ENCODE measurements at places on chromosomes 2 and 18.

- no peak for DNase-seq
Observed at GRCh38 chr2:37342591-37343220, 1.7 kb upstream of the QPCT start.

- no peak for DNase-seq
Observed at GRCh38 chr2:98908931-98909316, 27.1 kb downstream of the CRACDL start.

GRCh38 chr18:32520771-32521170 is 50.1 kb upstream of the GAREM1 start:
- DNase-seq: no peak

DNA sequence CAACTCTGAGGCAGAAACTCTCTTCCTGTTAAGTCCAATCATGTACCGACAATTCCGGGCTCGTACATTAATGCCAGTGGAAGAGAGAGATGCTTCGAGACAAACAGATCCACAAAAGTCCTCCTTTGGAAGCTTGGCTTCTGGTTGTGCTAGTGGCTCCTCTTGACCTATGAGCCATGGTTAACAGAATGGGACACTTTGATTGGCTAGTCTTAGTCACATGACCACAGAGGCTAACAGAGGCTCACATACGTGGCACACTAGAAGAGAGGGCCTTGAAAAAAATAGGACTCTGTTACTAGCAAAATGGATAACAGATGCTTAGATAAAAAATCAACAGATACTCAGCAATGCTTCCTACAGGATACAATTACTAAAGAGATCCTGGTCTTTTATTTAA is 1211.9 kb upstream of the GYPC start:
- DNase-seq: no peak

DNA sequence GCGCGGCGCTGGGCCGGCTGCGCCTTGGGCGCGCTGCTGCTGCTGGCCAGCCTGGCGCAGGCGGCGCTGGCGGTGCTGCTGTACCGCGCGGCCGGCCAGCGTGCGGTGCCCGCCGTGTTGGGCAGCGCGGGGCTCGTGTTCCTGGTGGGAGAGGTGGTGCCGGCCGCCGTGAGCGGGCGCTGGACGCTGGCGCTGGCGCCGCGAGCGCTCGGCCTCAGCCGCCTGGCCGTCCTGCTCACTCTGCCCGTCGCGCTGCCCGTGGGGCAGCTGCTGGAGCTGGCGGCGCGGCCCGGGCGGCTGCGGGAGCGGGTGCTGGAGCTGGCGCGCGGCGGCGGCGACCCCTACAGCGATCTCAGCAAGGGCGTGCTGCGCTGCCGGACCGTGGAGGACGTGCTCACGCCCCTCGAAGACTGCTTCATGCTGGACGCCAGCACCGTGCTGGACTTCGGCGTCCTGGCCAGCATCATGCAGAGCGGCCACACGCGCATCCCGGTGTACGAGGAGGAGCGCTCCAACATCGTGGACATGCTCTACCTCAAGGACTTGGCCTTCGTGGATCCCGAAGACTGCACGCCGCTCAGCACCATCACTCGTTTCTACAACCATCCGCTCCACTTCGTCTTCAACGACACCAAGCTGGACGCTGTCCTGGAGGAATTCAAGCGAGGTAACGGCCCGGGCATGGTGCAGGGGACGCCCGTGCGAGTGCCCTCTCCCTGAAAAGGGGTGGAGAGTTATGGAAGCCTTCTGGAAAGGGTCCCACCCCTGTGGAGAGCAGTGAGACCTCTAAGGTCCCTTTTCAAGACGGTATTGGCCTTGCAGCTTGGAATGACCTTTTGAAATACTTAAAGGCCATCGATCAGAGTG is 1.0 kb downstream of the CNNM3 start:
- DNase-seq: no peak

GRCh38 chr2:15967415-15968279 is 27.3 kb downstream of the MYCN start:
- DNase-seq: no peak

- no peak for DNase-seq
Observed at GRCh38 chr2:81672923-81673322, 1368.4 kb upstream of the LRRTM1 start.

DNA sequence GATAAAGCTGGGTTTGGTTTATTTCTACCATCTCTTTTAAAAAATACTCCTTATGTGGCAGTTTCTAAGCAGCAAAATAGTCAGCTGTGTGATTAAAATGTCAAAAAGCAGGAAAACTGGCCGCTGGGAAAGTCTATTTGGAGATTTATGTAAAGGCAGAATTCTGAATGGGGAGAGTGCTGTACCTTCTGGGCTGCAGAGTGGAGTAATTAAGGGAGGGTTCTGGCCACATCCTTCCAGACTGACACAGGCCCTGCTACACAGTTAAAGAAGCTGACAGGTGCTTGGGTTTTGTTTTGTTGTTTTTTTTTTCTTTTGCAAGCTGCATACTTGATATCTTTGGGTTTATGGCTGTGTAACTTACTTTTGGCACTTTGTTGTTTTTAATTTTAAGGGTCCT is 157.2 kb downstream of the WDSUB1 start:
- no peak for DNase-seq

GRCh38 chr2:177053038-177053437 is 159.6 kb upstream of the HNRNPA3 start:
- DNase-seq: no peak

DNA sequence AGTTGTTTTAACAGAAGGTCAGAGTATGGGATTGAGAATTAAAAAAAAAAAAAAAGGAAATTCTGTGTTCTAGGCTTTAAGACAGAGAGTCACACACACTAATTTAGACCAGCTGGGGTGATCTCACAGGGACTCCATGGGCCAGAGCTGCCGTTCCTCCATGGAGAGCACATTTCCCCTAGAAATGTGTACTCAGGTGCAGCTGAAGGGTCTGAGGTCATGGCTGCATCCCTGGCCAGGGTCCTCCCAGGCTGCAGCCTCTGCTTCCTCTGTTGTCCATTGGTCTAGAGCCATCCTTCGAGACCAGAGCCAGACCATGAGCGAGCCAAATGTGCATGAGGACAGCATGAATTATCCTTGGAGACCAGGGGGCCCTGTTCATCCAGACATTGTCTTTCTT is 190.1 kb upstream of the TNP1 start:
- no peak for DNase-seq

- no peak for DNase-seq
Observed at GRCh38 chr18:12944709-12945108, 3.1 kb upstream of the SEH1L start.

GRCh38 chr18:62523631-62524439 is 1.0 kb downstream of the ZCCHC2 start:
- peak; percentile 44 for DNase-seq

GRCh38 chr2:98478907-98479306 is 34.2 kb downstream of the INPP4A start:
- DNase-seq: no peak

GRCh38 chr2:65275141-65275915 is 47.7 kb downstream of the ACTR2 start:
- DNase-seq: no peak

DNA sequence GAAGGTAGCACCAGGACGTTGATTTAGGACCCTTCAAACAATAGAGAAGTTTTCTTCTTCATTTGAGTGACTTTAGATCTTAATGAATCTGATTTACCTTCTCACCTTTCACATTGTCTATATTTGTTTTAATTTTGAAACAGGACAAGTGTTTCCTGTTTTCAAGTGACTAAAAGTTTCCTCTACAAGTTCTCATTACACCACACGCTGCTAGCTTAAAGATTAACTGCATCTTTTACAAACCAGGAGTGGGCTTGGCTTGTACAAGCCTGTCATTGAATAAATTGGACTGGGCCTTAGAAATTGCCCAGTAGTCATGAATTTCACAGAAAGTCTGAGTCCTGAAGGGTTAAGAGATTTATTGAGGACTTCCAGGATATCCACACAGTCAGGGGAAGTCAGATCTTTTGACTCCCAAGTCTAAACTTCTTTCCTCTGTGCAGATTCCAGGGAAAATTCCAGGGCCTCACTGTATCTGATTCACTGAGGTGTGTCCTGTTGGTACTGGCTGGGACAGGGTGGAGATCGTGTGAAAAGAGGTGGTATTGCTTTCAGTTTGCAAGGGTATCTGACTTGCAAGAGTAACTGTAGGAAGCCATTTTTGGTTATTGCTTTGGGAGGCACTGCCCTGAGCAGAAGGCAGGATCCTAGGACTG is 3.4 kb downstream of the SGPP2 start:
- no peak for DNase-seq

DNA sequence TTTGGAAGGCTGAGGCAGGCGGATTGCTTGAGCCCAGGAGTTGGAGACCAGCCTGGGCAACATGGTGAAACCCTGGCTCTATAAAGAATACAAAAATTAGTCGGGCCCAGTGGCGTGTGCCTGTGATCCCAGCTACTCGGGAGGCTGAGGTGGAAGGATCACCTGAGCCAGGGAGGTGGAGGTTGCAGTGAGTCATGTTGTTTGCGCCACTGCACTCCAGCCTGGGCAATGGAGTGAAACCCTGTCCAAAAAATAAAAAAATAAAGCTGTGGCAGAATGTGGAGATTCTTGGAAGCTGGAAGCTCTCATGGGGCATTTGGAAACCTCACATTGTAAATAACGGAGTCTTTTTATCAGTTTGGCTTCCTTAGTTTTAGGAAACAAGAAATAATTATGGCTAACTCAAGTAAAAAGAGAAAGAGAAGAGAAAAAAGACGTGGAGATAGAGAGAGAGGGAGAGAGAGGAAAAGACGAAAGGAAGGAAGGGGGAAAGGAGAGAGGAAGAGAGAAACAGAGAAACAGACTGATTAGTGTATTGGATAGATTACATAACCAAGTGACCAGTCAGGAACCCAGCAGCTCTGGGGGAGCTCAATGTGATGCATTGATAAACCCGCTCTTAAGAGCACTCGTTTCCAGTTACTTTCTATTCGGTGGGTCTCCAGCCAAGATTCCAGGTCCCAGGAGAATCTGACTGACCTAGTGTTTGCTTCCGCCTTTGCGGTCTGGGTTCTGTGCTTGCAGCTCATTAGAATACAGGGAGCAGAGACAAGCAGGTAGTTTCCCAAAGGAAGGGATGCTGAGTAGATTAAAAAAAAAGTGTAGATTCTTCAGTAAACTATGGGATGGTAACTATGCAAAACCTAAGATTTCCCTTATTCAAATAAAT is 1.1 kb upstream of the SPAST start:
- DNase-seq: no peak

DNA sequence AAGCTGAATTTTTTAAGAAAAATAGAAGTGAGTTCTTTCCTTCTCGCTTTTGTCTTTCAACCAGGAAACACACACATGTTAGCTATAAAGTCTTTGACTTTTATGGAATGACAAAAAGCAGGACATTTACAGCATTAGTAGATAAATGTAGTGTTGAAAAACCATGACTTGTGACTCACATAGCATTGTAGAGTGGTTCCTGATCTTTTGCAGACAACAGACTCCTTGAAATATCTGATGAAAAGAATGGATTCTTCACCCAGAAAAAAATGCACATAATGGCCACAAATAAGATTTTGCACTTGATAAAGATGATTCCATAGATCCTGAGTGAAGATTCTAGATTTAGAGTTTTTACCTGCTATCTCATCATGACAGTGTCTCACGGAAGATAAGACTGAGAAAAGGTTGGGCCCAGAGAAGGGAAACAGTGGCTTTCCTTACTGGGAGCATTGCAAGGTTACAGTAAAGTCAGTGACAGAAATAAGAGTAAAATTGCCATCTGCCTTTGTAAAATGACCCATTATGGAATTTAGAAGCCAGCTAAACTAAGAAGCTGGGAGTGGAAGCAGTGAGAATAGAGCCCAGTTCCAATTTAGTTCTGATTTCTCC is 14.0 kb downstream of the SMARCAL1 start:
- DNase-seq: no peak

DNA sequence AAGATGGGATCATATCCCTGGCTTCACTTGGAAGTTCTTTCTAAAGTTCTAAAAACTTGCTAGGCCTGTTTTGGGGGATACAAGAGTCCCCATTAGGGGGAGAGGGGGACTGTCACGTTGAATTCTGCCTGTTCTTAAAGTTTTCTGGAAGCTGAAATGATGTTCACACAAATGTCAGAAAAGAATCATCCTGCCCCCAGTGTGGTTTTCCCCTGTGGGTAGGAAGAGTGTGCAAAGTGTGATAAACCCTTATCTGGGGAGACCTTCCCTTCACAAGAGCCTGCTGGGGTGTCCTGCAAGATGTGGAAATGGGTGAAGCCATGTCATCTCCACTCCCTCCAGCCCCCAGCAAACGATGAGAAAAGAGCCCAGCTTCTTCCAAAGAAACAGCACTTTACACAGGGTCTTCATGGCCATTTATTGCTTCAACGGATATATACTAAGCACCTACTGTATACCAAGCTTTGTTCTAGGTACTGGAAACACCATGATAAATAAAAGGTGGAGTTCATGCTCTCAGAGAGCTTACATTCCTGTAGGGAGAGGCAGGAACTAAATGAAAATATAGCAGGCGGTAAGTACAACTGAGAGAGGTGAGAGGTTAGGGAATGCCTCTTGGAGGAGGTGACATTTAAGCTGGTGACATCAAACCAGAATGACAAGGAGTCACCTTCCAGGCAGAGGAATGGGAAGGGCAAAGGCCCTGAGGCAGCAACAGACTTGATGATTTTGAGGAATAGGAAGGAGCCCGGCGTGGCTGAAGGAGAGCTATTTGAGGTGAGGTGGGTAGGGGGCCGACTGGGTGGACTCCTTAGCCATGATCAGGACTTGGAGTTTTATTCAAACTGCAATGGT is 1.6 kb downstream of the MFSD2B start:
- no peak for DNase-seq

Measured in stimulated activated CD4-positive, alpha-beta T cell treated with anti-CD3 and anti-CD28 coated beads, Interleukin-15, amount 100 ng/mL, for 1 hour (primary cell).